ENCODE measurements at places on chromosomes 6 and 20. TPM values are rescaled to one million over a fixed set of nuclear protein-coding genes. Genes with fewer than 3 reads are reported as not detected.

GRCh38 chr20:32114305-32114960 is 4.9 kb downstream of the TM9SF4 start:
- H3K36me3 ChIP-seq: no peaks in the 10 kb centered on the region
- H3K4me1 ChIP-seq: peaks cover 21% of the 10 kb centered on the region
- H3K4me3 ChIP-seq: no peak overlapping the region
- no peaks in the 10 kb centered on the region for H3K27me3 ChIP-seq
- no peak for DNase-seq
- no peak overlapping the region for H3K27ac ChIP-seq

DNA sequence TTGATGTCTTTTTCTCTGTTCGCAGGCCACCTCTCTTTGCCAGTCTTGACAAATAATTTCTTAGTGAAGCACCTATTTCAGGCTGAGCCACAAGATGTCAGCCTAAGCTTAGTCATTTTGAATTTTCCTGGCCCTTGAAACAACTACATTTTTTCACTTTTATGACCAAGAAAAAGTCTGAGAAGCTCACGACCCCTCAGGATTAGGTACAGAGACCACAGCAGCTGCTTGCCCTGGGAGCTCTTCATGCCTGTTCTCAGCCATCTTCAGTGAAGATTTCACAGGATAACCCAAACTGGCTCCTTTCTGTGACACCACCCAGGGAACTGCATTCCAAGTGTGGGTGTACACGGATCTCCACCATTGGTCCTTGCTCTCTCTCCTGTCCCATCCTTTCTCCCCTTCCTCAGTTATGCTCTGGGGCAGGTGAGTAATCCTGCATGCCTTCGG is 38.4 kb upstream of the SPTLC3 start:
- no peak overlapping the region for H3K4me3 ChIP-seq
- H3K27ac ChIP-seq: no peak overlapping the region
- no peaks in the 10 kb centered on the region for H3K36me3 ChIP-seq
- no peaks in the 10 kb centered on the region for H3K27me3 ChIP-seq

GRCh38 chr20:20393207-20394120 is 25.6 kb downstream of the INSM1 start:
- H3K4me1 ChIP-seq: no peaks in the 10 kb centered on the region
- no peaks in the 10 kb centered on the region for H3K27me3 ChIP-seq
- no peak overlapping the region for H3K4me3 ChIP-seq
- no peak overlapping the region for H3K27ac ChIP-seq

DNA sequence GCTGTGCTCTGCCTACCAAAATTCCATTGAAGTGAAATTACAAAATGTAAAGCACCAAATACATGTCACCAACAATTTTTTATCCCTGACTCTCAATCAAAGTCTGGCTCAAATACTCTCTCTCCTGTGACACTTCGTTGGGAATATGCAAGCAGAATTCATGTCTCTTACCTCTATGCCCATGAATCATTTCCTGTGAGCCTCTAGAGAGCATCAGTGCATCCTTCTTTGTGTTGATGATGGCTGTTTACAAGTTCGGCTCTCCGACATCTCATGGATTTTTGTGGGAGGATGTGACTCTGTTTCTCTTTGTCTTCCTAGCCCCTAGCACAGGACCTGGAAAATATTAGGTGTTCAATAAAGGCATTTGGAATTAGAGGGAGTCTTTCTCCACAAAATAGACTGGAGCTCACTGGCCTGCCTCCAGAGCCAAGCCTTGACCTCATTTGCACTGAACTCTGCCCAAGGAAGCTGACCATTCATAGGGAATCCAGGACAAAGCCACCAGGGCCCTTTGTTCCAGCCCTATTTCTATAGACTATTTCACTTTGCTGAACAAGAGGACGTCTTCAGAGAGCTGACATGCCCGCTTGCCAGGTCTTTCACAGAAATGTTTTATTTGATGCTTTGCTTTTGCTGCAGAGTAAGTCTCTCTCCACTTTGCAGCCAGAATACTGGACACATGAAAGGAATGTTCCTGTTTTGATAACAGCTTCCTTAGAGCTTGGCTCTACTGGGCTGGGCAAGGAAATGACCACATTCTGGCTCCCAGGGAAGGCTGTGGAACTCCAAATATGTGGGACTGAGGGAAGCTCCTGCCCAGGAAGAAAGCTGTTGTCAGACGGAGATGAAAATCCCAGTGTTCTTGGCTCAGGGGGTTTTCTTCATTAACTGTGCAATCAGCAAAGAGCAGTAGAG is 194.5 kb upstream of the CDYL start:
- no peaks in the 10 kb centered on the region for H3K27me3 ChIP-seq
- H3K4me1 ChIP-seq: no peaks in the 10 kb centered on the region
- no peak overlapping the region for H3K27ac ChIP-seq
- no peak for DNase-seq

GRCh38 chr6:25652007-25652515 is at the start of gene SCGN:
SCGN (plus strand) TSS chr6:25652215; CDS start chr6:25652404, 189 bp downstream.
- peaks cover 20% of the 10 kb centered on the region for H3K27me3 ChIP-seq
- no peak within 1 kb of the TSS for H3K4me3 ChIP-seq
- H3K27ac ChIP-seq: no peak within 1 kb of the TSS
- peak; percentile 9 for DNase-seq

The ID1 gene
- total RNA-seq: 0.55 TPM

The NRSN2 gene
- 9.5 TPM for total RNA-seq

- no peak overlapping the region for H3K4me3 ChIP-seq
- no peaks in the 10 kb centered on the region for H3K4me1 ChIP-seq
- H3K36me3 ChIP-seq: no peaks in the 10 kb centered on the region
- no peak overlapping the region for H3K27ac ChIP-seq
- no peak for DNase-seq
- no peaks in the 10 kb centered on the region for H3K27me3 ChIP-seq
Observed at GRCh38 chr6:145015739-145016558, 719.4 kb downstream of the EPM2A start.

The CDSN gene
- not detected for total RNA-seq

DNA sequence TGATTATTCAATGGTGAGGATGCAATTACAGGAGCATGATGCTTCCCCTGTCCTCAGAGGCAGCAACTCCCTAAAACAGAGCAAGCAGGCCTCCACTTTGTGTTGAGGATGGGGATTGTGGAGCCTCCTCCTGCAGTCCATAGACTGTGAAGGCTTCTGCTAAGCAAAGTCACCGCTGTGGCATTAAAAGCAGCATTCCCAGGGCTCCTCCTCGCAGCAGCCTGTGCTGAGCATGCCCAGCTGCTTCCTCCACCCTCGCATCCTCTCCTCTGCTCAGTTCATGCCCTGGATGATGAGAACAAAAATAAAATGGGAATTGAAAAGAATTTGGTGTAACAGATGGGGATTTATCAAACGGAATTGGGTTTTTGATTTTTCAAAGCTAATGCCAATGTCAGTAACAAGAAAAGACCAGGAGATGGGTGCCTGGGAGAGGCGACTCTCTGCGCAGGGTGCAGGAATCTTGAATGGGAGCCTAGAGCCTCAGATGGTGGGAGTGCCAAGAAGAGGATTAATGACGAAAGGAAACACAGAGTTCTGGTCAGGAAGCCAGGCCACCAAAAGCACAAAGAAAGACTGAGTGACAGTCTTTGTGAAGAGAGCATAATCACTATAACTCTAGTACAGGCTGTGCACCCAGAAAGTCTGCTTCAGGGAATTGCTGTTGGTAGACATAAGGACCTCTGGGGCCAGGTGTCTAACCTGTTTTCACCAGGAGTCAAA is 347.6 kb downstream of the TPBG start:
- no peak overlapping the region for H3K27ac ChIP-seq
- no peaks in the 10 kb centered on the region for H3K4me1 ChIP-seq
- H3K27me3 ChIP-seq: no peaks in the 10 kb centered on the region
- no peak for DNase-seq
- H3K4me3 ChIP-seq: no peak overlapping the region
- H3K36me3 ChIP-seq: no peaks in the 10 kb centered on the region

The EIF2S2 gene
- 130 TPM for total RNA-seq

- no peak overlapping the region for H3K27ac ChIP-seq
- H3K4me3 ChIP-seq: no peak overlapping the region
Observed at GRCh38 chr6:14273191-14273590, 155.6 kb downstream of the CD83 start.

The EPB41L1 gene
- total RNA-seq: 0.29 TPM

The MLN gene
- total RNA-seq: not detected

GRCh38 chr6:36413489-36414480 is 26.3 kb upstream of the ETV7 start:
- H3K27ac ChIP-seq: no peak overlapping the region
- H3K27me3 ChIP-seq: no peaks in the 10 kb centered on the region
- no peaks in the 10 kb centered on the region for H3K36me3 ChIP-seq
- H3K4me3 ChIP-seq: no peak overlapping the region
- DNase-seq: no peak

- no peak for DNase-seq
- no peak overlapping the region for H3K4me3 ChIP-seq
- H3K4me1 ChIP-seq: no peaks in the 10 kb centered on the region
- H3K27ac ChIP-seq: no peak overlapping the region
- no peaks in the 10 kb centered on the region for H3K27me3 ChIP-seq
Observed at GRCh38 chr20:6718662-6719368, 48.7 kb upstream of the BMP2 start.

DNA sequence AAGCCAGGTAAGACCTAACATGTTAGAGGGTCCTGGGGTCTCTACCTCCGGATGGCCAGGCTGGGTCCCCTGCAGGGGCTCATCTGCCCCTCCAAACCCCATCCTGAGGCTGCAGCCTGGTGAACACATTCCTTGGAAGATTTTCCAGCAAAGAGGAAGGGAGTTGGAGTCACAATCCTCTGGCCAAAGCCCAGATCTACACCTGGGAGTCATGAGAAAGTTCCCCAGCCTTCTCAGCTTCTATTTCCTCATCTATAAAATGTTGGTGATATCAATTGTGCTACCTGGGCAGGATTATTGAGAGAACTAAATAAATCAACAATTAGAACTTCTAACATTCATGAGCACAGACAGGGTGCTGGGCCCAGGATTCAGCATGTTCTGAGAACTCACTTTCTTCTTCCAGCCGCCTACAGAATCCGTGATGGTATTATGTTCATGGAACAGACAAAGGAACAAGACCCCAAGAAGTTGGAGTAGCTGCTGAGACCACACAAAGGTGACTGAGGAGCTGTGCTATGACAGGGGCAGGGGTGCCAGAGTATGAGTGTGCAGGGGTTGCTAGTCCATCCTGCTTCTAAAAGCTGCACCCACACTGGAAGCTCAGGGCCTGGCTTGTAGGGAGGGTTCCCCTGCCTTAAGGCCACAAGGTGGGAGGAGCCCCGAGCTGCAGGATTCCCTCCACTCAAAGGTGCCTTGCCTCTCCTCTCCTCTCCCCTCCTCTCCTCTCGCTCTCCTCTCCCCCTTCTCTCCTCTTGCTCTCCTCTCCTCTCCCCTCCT is 68.9 kb downstream of the BMP7 start:
- no peaks in the 10 kb centered on the region for H3K36me3 ChIP-seq
- no peaks in the 10 kb centered on the region for H3K4me1 ChIP-seq
- DNase-seq: no peak
- no peak overlapping the region for H3K4me3 ChIP-seq
- no peaks in the 10 kb centered on the region for H3K27me3 ChIP-seq
- no peak overlapping the region for H3K27ac ChIP-seq

DNA sequence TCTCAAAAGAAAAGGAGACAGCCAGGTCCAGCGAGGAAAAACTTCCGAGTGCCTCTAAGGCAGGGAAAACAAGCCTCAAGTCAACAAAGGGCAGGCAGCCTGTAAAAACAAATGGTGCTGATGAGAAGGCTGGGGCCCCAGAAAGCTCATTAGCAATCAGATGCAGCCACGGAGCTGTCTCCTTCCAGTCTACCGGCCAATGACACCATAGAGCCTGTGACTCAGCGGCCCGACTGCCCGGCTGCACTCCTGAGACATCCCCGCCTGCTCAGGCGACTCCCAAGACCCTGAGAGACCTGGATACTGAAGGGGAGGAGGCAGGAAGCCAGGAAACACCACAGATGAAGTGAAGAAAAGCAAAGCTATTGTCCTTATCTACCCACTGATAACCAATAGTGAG is 120.1 kb upstream of the HDDC2 start:
- no peaks in the 10 kb centered on the region for H3K4me1 ChIP-seq
- no peak overlapping the region for H3K27ac ChIP-seq
- no peaks in the 10 kb centered on the region for H3K27me3 ChIP-seq
- H3K36me3 ChIP-seq: no peaks in the 10 kb centered on the region
- H3K4me3 ChIP-seq: no peak overlapping the region

The HLA-E gene
- 511 TPM for total RNA-seq

The LSM14B gene
- total RNA-seq: 35.8 TPM

GRCh38 chr6:4849226-4850022 is 73.2 kb downstream of the CDYL start:
- no peak for DNase-seq
- H3K4me3 ChIP-seq: no peak overlapping the region
- no peak overlapping the region for H3K27ac ChIP-seq
- no peaks in the 10 kb centered on the region for H3K36me3 ChIP-seq
- peaks cover 24% of the 10 kb centered on the region for H3K4me1 ChIP-seq

The B3GAT2 gene
- total RNA-seq: not detected

The OPN5 gene
- not detected for total RNA-seq

The MRPS18A gene
- total RNA-seq: 60.4 TPM

The HFE gene
- 0.37 TPM for total RNA-seq

GRCh38 chr6:106735828-106736227 is 106.5 kb downstream of the QRSL1 start:
- no peak overlapping the region for H3K27ac ChIP-seq
- H3K27me3 ChIP-seq: no peaks in the 10 kb centered on the region
- DNase-seq: no peak

The PHIP gene
- total RNA-seq: 26.1 TPM

DNA sequence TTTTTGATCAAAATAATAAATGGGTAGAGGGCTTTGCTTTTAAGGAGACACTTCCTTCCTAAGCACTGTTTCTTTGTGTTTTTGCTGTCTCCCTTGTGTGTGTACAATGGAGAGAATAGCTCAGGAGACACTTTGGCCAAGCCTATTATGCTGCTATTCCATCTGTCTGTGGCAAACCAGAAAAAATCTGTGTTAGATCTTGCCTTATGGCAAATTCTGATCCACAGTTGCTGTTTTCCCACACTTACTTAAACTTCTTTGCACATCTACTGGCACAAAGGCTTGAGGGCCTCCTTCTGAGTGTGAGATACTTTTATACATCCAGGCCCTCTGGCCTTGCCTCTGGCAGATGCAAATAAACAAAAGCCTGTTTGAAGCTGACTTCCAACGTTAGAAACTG is 53.6 kb downstream of the PRDM13 start:
- no peak for DNase-seq
- no peak overlapping the region for H3K27ac ChIP-seq
- H3K4me1 ChIP-seq: no peaks in the 10 kb centered on the region
- no peaks in the 10 kb centered on the region for H3K27me3 ChIP-seq
- H3K4me3 ChIP-seq: no peak overlapping the region

GRCh38 chr6:109222848-109223247 is 127.5 kb downstream of the CEP57L1 start:
- H3K27ac ChIP-seq: no peak overlapping the region
- no peaks in the 10 kb centered on the region for H3K4me1 ChIP-seq
- no peaks in the 10 kb centered on the region for H3K27me3 ChIP-seq

The C20orf204 gene
- 2.4 TPM for total RNA-seq
